ENCODE measurements at places on chromosomes 2 and 18.

- ATAC-seq: peak; percentile 88
Measured at GRCh38 chr18:23828426-23828825, 139.2 kb downstream of the LAMA3 start.

GRCh38 chr2:147389218-147389617, 455.6 kb upstream of the ACVR2A start:
- ATAC-seq: no peak

DNA sequence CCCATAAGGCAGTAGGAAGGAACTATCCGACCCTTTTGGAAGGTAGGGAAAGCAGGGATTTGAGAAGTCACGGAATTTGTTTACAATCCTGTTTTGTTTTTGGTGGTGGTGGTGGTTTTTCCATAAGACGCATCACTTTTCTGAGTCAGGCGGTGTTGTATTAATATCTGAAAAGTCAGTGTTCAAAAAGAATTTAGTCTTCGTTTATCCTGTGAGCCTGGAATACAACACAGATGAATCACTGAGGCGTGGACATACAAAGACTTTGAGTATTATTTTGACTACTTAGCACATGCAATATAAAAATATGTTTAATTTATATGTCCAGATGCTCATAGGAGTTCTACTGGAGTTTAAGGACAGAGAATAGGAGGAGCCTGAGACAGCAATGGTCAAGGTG, 785 bp downstream of the ZNF892 start:
- no peak for ATAC-seq

GRCh38 chr2:211652327-211652726, 886.3 kb downstream of the ERBB4 start:
- no peak for ATAC-seq

GRCh38 chr2:8144785-8145184, 537.1 kb upstream of the ID2 start:
- no peak for ATAC-seq

- ATAC-seq: no peak
Measured at GRCh38 chr18:11791131-11791530, 60.1 kb upstream of the CHMP1B start.

GRCh38 chr18:3664563-3665178, 214.7 kb downstream of the TGIF1 start:
- ATAC-seq: peak; percentile 67

- no peak for ATAC-seq
Measured at GRCh38 chr2:14634489-14635390, 2.2 kb downstream of the LRATD1 start.

DNA sequence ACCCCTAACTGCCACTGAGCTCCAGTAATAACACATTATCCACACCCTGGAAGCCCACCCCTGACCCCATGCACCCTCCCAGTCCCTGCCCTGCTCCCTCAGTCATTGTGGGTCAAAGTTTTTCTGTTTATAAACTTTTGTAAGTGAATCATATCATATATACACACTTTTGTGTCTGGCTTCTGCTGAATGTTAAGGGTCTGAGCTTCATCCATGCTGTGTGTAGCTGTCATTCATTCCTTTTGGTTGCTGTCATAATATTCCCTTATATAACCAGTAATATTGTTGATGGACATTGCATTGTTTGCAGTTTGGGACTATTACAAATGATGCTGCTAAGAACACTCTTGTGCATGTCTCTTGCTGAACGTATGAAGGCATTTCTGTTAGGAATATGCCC, 14.5 kb downstream of the CNNM4 start:
- no peak for ATAC-seq

GRCh38 chr2:216490061-216490460, 8.6 kb upstream of the RPL37A start:
- no peak for ATAC-seq

GRCh38 chr2:95053543-95053942, 28.0 kb downstream of the MAL start:
- no peak for ATAC-seq

GRCh38 chr2:141570474-141571131, 560.2 kb downstream of the LRP1B start:
- ATAC-seq: no peak

DNA sequence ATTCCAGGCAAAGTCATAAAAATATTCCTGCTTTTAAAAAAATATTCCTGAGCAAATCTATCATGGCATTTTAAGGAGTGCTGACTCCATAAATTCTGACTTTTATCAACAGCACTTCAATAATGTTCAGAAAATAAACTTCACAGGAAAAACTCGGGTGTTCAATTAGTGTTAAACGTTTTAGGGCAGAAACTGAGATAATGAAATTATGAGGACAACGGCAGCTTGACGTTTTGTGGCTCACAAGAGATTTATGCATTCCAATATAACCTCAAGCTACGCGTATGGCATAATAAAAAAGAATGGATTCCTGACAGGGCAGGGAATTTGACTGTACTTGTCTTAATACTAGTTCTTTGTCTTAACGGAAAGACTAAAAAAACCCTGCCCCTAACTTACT, 133.2 kb downstream of the ICOS start:
- no peak for ATAC-seq

- ATAC-seq: no peak
Measured at GRCh38 chr2:23508066-23508390, 123.0 kb downstream of the KLHL29 start.

DNA sequence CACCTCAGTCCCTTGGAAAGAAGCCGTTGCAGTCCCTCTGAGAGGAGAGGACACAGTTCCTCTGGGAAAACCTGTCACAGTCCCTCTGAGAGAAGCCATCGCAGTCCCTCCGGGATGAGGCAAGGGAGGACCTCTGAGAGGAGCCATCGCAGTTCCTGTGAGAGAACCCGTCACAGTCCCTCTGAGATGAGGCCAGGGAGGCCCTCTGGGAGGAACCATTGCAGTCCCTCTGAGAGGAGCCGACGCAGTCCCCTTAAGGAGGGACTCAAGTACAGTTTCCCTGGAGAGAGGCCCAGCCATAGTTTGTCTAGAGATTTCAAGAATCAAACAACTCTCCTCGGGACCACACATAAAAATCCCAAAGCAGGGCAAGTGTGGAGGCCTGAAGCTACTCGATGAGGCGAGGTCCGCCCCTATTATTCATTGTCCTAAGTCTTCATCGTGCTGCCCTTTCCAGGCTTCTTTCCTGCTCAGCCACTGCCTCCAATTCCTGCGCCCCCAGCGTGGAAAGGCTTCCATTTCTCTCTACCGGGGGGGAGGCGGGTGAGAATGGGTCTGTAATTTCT, 630 bp upstream of the ZNF512 start:
- ATAC-seq: no peak

DNA sequence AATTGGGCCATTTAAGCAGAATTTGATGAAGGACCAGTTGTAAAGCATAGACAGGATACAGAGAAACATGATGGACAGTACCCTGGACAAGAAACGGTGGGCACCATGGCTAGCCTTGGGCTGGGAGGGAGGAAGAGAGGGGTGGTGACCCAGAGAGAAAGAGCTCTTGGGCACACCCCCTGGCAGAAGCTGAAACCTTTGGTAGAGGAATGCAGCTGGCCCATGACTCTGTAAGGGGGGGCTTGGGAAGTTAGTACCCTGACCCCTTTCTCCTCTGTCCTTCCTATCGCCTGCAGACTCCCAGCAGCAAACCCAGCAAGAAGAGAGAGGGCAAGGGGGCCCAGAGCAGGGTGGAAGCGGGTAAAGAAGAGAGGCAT, 32.6 kb downstream of the MRPL44 start:
- no peak for ATAC-seq
